ENCODE measurements at places on chromosomes 2 and 18.

- peaks cover 17% of the 10 kb centered on the region for H3K4me1 ChIP-seq
- H3K4me3 ChIP-seq: no peak overlapping the region
- H3K36me3 ChIP-seq: peaks cover 3% of the 10 kb centered on the region
- DNase-seq: no peak
- no peak overlapping the region for H3K27ac ChIP-seq
- H3K27me3 ChIP-seq: no peaks in the 10 kb centered on the region
Measured at GRCh38 chr18:13502585-13502984, 223.8 kb downstream of the FAM210A start.

DNA sequence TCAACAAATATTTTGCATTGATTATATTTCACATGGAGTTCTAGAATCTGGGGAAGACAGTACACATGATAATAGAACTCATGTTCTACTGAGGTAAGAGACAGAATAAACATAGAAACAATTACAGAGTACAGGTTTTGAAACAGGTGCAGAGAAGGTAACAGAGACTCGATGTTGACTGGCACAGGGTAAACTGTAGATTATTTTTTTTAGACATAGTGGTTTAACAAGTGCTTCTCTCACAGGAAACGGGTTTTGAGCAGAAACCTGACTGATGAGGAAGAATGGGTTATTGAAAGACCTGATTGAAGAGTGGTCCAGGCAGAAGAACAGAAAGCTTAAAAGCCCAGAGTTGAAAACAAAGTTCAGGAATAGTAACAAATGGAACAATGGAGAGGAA is 1002.5 kb upstream of the FAM98A start:
- no peak overlapping the region for H3K27ac ChIP-seq
- no peak overlapping the region for H3K4me3 ChIP-seq

- no peak for DNase-seq
- no peak overlapping the region for H3K27ac ChIP-seq
- no peaks in the 10 kb centered on the region for H3K4me1 ChIP-seq
- no peaks in the 10 kb centered on the region for H3K36me3 ChIP-seq
- no peaks in the 10 kb centered on the region for H3K27me3 ChIP-seq
- H3K4me3 ChIP-seq: no peak overlapping the region
Measured at GRCh38 chr18:61352611-61353010, 19.4 kb downstream of the CDH20 start.

DNA sequence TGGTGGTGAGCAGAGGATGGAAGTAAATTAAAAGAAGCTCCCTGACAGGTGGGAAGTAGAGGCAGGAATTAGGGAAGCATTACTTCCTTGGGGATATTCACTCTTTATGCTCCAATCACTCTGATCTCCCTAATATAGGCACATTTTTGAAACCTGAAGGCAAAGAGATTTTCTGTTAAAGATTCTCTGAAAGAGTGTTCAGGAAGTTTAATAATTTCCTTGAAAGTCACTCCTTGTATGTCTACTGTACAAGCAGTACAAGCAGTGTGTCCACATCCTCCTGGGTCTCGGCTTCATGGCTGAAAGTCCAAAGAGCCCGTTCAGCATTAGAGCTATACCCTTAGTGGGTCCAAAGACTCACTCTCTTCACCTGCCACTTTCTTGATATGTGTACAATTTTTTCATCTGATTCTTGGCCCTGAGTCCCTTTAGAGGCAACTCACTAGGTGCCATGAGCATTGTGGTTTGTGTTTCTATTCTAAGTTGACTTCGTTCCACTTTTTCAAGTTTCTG is 60.2 kb downstream of the AAK1 start:
- peaks cover 82% of the 10 kb centered on the region for H3K4me1 ChIP-seq
- peak overlapping the region; percentile 9 for H3K27ac ChIP-seq
- H3K4me3 ChIP-seq: peak overlapping the region; percentile 48
- no peak for DNase-seq
- H3K36me3 ChIP-seq: peaks cover 5% of the 10 kb centered on the region

GRCh38 chr2:60834270-60834717 is 47.1 kb upstream of the REL start:
- peaks cover 2% of the 10 kb centered on the region for H3K36me3 ChIP-seq
- no peak overlapping the region for H3K4me3 ChIP-seq
- DNase-seq: no peak
- no peak overlapping the region for H3K27ac ChIP-seq
- H3K27me3 ChIP-seq: peaks cover 46% of the 10 kb centered on the region

GRCh38 chr2:34652636-34653035 is 1053.5 kb upstream of the FAM98A start:
- H3K27ac ChIP-seq: no peak overlapping the region
- no peaks in the 10 kb centered on the region for H3K4me1 ChIP-seq
- H3K27me3 ChIP-seq: no peaks in the 10 kb centered on the region
- H3K4me3 ChIP-seq: no peak overlapping the region
- DNase-seq: no peak
- H3K36me3 ChIP-seq: no peaks in the 10 kb centered on the region

- no peak overlapping the region for H3K4me3 ChIP-seq
- peaks cover 6% of the 10 kb centered on the region for H3K36me3 ChIP-seq
Measured at GRCh38 chr2:74021407-74021755, 36.7 kb downstream of the TET3 start.

- H3K4me3 ChIP-seq: no peak overlapping the region
- DNase-seq: no peak
- H3K36me3 ChIP-seq: no peaks in the 10 kb centered on the region
- no peak overlapping the region for H3K27ac ChIP-seq
- no peaks in the 10 kb centered on the region for H3K27me3 ChIP-seq
- no peaks in the 10 kb centered on the region for H3K4me1 ChIP-seq
Measured at GRCh38 chr2:228268756-228269155, 87.3 kb upstream of the SPHKAP start.

DNA sequence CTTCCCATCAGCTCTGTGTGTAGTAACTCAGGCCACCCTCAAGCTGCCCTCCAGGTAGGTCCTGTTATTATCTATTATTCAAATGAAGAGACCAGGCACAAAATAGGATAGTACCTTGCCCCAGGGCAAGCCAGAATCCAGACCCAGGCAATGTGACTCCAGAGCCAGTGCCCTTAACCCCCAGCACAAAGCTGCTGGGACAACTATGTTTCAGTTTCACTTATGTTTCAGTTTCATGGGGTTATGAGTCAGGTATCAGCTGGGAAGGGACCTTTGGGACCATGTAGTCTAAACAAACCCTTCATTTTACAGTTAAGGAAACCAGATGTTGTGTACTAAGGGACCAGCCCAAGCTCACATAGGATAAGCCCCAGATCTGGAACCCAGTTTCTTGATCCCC is 10.0 kb downstream of the HK2 start:
- no peaks in the 10 kb centered on the region for H3K36me3 ChIP-seq
- H3K4me1 ChIP-seq: peaks cover 26% of the 10 kb centered on the region
- H3K4me3 ChIP-seq: no peak overlapping the region
- H3K27ac ChIP-seq: no peak overlapping the region
- peaks cover 18% of the 10 kb centered on the region for H3K27me3 ChIP-seq

DNA sequence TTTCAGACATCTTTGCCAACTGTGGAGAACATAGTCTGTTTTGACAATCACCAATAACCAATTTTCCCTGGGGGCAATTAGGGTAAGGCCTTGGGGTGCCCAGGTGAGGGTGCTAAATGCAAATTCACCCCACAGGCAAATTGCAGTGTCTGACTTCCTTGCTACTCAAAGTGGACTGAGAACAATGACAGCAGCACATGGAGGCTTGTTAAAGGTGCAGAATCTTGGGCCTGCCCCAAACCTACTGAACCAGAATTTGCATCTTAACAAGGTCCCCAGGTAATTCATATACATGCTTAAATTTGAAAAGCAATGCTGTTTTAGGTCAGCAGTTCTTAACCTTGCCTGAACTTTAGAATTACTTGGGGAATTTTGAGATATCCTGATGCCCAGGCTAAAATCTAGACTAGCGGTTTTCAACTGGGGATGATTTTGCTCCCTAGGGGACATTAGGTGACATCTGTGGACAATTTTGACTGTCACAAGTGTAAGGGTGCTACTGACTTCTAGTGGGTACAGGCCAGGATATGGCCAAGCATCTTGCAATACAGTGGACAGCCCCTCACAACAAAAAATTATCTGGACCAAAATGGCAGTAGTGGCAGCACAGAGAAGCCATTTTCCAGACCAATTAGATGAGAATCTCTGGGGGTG is 80.2 kb upstream of the GCFC2 start:
- H3K4me1 ChIP-seq: no peaks in the 10 kb centered on the region
- no peak overlapping the region for H3K27ac ChIP-seq
- no peak for DNase-seq
- peaks cover 7% of the 10 kb centered on the region for H3K27me3 ChIP-seq
- peaks cover 2% of the 10 kb centered on the region for H3K36me3 ChIP-seq

DNA sequence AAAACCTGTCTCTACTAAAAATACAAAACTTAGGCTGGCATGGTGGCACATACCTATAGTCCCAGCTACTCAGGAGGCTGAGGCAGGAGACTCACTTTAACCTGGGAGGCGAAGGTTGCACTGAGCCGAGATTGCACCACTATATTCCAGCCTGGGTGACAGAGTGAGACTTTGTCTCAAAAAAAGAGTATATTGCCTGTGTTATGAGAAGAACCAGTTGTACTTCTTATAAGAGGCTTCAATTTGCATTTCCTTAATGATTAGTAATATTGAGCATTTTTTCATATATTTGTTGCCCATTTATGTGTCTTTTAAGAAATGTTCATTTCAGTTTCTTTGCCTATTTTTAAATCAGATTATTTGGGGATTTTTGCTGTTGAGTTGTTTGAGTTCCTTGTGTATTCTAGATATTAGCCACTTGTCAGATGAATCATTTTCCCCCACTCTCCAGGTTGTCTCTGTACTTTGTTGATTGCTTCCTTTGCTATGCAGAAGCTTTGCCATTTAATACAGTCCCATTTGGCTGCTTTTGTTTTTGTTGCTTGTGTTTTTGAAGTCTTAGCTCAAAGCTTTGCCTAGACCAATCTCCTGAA is 75.8 kb upstream of the LRPPRC start:
- H3K27me3 ChIP-seq: peaks cover 9% of the 10 kb centered on the region
- no peak overlapping the region for H3K27ac ChIP-seq
- H3K4me1 ChIP-seq: no peaks in the 10 kb centered on the region
- H3K36me3 ChIP-seq: peaks cover under 1% of the 10 kb centered on the region
- H3K4me3 ChIP-seq: no peak overlapping the region

- H3K36me3 ChIP-seq: no peaks in the 10 kb centered on the region
- no peak for DNase-seq
- no peaks in the 10 kb centered on the region for H3K4me1 ChIP-seq
- H3K27ac ChIP-seq: no peak overlapping the region
- H3K4me3 ChIP-seq: no peak overlapping the region
Measured at GRCh38 chr2:120817956-120818325, 82.3 kb downstream of the GLI2 start.

DNA sequence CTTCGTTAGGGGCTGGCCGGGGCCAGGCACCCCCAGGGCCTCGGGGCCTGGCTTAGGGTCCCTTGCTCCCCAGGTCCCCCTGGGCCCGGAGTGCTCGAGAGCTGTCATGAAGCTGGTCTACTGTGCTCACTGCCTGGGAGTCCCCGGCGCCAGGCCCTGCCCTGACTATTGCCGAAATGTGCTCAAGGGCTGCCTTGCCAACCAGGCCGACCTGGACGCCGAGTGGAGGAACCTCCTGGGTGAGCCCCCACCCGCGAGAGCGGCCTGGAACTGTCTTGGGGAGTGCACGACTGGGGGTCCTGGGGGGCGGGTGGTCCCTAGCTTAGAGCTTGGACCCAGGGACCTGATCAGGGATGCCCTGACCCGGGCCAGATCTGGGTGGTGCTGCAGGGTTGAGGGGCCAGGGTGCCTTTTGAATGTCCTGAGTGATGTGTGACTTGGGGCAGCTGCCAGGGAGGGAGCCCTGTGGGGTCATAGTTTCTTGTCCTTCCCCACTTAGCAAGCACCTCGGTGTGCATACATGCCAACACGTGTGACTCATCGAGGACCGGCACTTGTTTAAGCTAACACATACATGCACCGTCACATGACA is 27.9 kb downstream of the GPC1 start:
- H3K4me1 ChIP-seq: no peaks in the 10 kb centered on the region
- peaks cover 1% of the 10 kb centered on the region for H3K36me3 ChIP-seq
- no peak overlapping the region for H3K4me3 ChIP-seq

DNA sequence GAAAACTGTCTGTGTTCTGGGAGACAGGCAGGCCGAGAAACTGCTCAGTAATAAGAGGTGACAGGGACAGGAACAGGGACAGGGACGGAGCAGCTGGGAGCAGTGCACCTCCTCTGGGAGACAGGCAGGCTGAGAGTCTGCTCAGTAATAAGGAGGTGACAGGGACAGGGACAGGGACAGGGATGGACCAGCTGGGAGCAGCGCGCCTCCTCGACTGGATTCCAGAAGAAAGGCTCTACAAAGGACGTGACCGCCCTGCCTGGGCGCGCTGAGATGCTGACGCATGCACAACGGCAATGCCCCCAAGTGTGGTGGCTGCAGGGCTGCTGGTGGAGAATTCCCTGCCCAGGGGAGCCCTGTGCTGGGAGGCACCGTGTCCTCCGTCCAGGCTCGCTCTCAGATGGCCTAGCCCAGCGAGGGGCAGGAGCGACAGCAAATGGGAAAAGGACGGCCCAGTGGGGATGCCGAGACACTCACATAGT is 44.2 kb upstream of the PXDN start:
- DNase-seq: no peak
- no peak overlapping the region for H3K27ac ChIP-seq
- H3K4me3 ChIP-seq: no peak overlapping the region
- peaks cover 2% of the 10 kb centered on the region for H3K36me3 ChIP-seq

- H3K4me1 ChIP-seq: no peaks in the 10 kb centered on the region
- no peak overlapping the region for H3K4me3 ChIP-seq
- H3K36me3 ChIP-seq: no peaks in the 10 kb centered on the region
- DNase-seq: no peak
- no peaks in the 10 kb centered on the region for H3K27me3 ChIP-seq
Measured at GRCh38 chr2:147330925-147331324, 513.9 kb upstream of the ACVR2A start.

DNA sequence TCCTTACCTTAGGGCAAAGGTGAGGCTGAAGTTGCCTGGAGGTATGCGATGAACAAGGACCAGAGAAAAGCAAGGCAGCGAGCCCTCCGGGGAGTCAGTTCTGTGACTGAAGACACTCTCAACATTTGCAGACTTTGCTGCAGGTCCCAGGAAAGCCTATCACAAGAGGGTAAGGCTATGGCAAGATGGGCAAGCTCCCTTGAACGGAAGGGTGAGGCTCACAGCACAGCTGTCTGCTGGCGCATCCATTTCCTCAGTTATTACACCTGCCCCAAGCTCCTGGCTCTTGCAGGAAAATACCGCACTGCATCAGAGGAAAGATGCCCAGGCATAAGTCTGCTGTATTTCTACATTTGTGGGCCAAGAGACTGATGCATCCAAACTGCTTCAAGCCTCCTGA is 141.4 kb downstream of the BCL11A start:
- DNase-seq: no peak
- H3K27me3 ChIP-seq: peaks cover 7% of the 10 kb centered on the region
- H3K4me1 ChIP-seq: no peaks in the 10 kb centered on the region
- no peak overlapping the region for H3K27ac ChIP-seq
- no peaks in the 10 kb centered on the region for H3K36me3 ChIP-seq

DNA sequence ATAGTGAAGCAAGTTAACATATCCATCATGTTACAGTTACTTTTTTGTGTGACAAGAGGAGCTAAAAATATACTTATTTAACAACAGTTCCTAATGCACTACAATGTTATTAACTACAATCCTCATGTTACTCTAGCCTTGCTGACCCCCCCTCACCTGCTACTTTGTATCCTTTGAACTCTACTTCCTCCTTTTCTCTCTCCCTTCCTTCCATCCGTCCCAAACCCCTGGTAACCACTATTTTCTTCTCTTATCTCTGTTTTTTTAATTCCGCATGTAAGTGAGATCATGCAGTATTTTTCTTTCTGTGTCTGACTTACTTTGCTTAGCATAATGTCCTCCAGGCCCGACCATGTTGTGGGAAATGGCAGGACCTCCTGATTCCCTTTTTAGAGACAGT is 59.4 kb downstream of the NPAS2 start:
- no peak for DNase-seq
- no peaks in the 10 kb centered on the region for H3K4me1 ChIP-seq
- peaks cover 11% of the 10 kb centered on the region for H3K27me3 ChIP-seq

Measured in central memory CD8-positive, alpha-beta T cell (primary cell).